Endothelial cell (in vitro differentiated cells): ENCODE measurements at places on chromosomes 5 and 9. TPM values are rescaled to one million over a fixed set of nuclear protein-coding genes. Genes with fewer than 3 reads are reported as not detected.

- no peak overlapping the region for H3K4me3 ChIP-seq
- no peaks in the 10 kb centered on the region for H3K4me1 ChIP-seq
- H3K36me3 ChIP-seq, result no peaks in the 10 kb centered on the region
- no peak for DNase-seq
These were observed 9.0 kb downstream of the CCDC69 start for GRCh38 chr5:151214614-151215545.

DNA sequence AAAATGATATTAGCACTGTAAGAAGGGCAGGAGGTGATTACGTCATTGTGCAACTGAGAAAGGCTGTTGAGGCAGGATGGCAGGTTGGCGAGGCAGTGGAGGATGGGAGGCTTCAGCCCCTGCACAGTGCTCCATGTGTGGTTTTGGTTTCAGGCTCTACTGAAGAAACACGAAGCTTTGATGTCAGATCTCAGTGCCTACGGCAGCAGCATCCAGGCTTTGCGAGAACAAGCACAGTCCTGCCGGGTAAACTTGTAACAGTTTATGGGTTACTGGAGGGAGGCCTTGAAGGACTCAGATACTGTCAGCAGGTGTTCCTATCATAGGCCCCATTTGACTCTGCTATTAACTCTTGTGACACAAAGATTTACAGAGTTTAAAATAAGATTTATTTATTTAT lies 35.1 kb downstream of the SPTAN1 start:
- no peak overlapping the region for H3K27ac ChIP-seq
- peaks cover 74% of the 10 kb centered on the region for H3K36me3 ChIP-seq
- no peaks in the 10 kb centered on the region for H3K27me3 ChIP-seq
- H3K4me1 ChIP-seq, result no peaks in the 10 kb centered on the region

DNA sequence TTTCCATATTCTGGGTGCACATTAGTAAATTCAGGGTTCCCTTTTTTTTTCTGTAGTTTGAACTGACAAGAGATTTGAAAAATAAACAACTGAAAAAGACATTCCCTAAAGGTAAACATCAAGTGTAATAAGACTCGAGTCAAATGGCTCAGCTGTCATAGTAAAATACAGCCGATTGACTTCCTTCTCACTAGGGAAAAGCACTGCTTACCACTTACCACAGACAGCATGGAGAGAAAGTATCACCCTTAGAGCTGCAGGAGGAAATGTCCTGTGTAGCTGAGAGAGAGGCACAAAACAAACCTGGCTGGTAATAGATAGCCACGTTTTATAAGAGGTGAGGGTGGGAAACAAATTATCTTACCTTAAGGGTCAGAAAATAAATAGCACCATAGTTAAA lies 12.1 kb upstream of the DMAC1 start:
- H3K36me3 ChIP-seq, result no peaks in the 10 kb centered on the region
- no peaks in the 10 kb centered on the region for H3K27me3 ChIP-seq
- no peak overlapping the region for H3K4me3 ChIP-seq
- H3K27ac ChIP-seq, result no peak overlapping the region

- no peak overlapping the region for H3K27ac ChIP-seq
- no peaks in the 10 kb centered on the region for H3K36me3 ChIP-seq
- no peak overlapping the region for H3K4me3 ChIP-seq
- H3K4me1 ChIP-seq, result peaks cover 6% of the 10 kb centered on the region
These were observed 43.2 kb downstream of the KIF4B start for GRCh38 chr5:155056644-155057269.

- no peak overlapping the region for H3K4me3 ChIP-seq
- H3K27ac ChIP-seq, result no peak overlapping the region
- no peaks in the 10 kb centered on the region for H3K36me3 ChIP-seq
- H3K27me3 ChIP-seq, result peaks cover 4% of the 10 kb centered on the region
These were observed 75.0 kb upstream of the TNC start for GRCh38 chr9:115192835-115193525.

DNA sequence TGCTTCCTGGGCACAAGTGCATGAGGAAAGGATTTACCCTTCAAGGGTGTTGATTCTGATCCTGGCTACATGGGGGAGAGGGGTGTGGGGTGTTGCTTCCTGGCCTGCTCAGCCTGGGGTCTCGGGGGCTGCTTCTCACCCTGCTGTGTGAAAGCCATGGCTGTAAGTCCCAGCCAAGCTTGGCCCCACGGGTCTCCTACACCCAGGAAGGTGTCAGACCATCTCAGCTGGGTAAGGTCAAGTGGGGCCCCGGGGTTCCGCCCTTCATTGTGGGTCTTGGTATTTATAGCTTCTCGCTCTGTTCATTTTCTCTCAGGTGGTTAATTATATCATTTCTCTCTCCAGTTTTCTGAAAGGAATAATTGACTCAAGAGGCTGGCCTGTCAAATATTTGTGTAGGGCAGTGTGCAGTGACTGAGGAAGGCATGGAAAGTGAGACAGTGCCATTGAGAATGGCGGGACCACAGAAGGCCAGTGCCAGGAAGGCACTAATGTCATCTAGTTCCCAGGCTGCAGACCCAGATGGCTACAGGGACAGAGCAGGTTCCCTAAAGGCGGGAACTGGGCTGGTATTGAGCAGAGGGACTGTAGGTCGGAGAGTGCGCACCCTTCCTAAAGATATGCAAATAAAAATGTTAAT lies 126.0 kb downstream of the FOXD1 start:
- DNase-seq, result no peak
- no peak overlapping the region for H3K27ac ChIP-seq
- H3K4me1 ChIP-seq, result no peaks in the 10 kb centered on the region
- H3K4me3 ChIP-seq, result no peak overlapping the region

DNA sequence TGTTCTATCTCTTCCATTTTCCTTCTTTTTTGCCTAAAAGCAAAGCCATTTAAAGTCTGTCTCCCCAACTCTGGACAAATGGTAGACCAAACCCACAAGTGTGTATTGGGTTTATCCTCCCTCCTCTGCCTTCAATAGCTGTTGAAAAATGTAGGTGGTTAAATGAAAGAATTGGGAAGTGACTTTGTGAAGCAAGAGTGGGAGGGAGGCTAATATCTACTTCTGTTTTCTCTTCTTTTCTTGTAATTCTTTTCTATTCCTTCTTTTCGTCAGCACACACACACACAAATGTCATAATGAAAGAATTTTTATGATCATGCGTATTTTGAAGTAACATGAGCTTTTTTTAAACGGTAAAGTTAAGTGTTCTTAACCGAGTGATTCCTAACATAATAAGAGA lies 3.8 kb downstream of the CCDC152 start:
- no peak overlapping the region for H3K4me3 ChIP-seq
- H3K27me3 ChIP-seq, result peaks cover 2% of the 10 kb centered on the region
- H3K4me1 ChIP-seq, result peaks cover 8% of the 10 kb centered on the region
- H3K27ac ChIP-seq, result no peak overlapping the region

DNA sequence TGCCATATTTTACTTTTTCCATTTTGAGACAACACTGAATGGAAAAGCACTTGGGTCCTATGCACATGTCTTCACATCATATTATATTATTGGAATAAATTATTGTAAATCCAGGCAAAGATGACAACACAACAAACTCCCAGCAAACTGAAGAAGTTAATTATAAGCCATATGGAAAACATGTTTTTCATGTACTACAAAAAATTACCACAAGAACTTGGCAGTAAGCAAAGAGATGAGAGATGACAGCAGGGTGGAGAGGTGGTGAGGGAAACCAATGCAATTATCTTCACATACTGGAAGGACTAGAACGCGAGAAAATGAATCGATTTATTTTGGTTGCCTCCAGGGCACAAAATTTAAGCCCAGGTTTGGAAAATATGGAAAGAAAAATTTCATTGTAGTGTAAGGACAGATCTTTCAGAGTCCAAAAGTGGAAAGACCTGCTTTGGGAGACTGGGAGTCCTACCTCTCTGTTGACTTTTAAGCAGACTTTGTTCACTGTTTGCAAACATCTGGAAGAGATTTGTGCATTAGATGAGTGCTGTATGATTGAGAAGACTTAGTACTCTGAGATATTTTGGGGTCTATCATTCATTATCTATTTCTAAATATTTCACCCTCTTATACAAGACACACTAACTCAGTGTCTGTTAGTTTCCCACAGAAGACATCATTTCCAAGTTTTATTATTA lies 138.0 kb downstream of the TMEM232 start:
- no peaks in the 10 kb centered on the region for H3K4me1 ChIP-seq
- no peak for DNase-seq
- no peak overlapping the region for H3K4me3 ChIP-seq
- H3K36me3 ChIP-seq, result no peaks in the 10 kb centered on the region
- H3K27me3 ChIP-seq, result no peaks in the 10 kb centered on the region

SV2C gene
- total RNA-seq, result 0.15 TPM

MLANA gene
- total RNA-seq, result not detected

FSD1L gene
- total RNA-seq, result 5.6 TPM
